8988T (cell line): ENCODE measurements at places on chromosomes 1 and 21.

- no peak for DNase-seq
Measured at GRCh38 chr21:15825700-15826099, 95.9 kb downstream of the USP25 start.

- no peak for DNase-seq
Measured at GRCh38 chr1:186838380-186839040, 9.8 kb downstream of the PLA2G4A start.

- no peak for DNase-seq
Measured at GRCh38 chr1:58005212-58005611, 541.3 kb downstream of the OMA1 start.

DNA sequence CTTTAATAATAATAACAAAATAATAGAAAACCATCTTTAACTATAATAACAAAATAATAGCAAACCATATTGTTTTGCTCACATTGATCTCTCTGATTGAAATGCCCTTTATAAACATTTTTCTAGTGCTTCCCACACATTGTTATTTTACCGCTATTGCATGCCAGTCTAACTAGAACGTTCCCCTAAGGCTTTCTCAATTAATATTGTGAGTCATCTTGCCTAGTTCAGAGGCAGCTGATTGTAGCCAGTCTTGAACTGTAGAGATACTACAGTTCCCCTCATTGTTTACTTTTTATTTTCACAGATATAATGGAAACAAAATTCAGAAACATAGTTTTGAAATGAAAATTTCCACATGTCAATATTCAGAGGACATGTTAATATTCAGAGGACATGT is 192.3 kb upstream of the ADGRL4 start:
- DNase-seq, result no peak

DNA sequence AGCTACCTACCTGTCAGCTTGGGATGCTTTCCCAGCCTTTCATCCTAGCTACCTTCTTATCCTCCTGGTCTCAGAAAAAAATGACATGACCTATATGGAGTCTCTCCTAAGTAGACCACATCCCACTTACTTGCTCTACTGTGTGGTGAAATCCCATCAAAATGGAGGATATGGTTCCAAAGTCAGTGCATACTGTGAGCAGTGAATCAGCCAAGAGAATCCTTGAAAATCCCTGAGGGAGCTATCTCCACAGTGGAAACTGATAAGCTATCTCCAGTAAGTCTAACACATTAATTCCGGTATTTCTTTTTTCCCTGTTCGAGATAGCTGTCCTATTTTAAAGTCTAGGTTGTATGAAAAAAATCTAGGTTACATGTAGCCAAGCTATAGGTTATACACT is 189.7 kb downstream of the FGGY start:
- DNase-seq, result no peak

DNA sequence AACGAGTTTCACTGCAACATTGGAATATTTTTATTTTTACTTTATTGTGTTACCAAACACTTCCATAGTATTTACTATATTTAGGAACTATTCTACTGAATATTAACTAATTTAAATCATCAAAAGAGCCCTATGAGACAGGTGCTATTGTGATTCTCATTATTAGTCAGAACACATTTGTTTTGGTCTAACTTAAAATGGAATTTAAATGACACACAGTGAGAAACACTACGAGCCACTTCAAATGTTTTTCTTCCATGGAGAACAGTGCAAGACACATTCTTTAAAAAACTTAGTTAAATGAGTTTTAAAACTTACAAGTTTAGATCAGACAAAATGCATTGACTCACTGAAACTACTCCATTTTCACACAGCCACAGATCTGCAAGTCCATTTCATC is 6.6 kb upstream of the TRAF3IP3 start:
- DNase-seq, result no peak

DNA sequence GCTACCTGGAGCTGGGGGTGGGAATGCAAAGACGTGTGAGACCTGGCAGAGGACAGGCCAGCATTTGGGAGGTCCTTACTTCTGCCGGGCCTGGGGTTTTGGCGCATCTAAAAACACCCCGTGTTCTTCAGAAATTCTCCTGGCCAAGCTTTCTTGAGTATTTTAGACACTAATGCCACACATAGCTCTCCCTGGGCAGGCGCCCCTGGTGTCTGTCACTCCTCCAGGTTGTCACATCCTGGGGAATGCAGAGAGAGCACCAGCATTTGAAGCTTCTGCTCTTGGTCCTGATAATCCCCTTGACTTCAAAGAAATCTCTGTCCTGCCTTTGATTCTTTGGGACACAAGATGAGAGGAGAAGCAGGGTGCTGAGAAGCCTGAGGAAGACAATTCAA is 6.0 kb downstream of the CAPN9 start:
- DNase-seq, result no peak

DNA sequence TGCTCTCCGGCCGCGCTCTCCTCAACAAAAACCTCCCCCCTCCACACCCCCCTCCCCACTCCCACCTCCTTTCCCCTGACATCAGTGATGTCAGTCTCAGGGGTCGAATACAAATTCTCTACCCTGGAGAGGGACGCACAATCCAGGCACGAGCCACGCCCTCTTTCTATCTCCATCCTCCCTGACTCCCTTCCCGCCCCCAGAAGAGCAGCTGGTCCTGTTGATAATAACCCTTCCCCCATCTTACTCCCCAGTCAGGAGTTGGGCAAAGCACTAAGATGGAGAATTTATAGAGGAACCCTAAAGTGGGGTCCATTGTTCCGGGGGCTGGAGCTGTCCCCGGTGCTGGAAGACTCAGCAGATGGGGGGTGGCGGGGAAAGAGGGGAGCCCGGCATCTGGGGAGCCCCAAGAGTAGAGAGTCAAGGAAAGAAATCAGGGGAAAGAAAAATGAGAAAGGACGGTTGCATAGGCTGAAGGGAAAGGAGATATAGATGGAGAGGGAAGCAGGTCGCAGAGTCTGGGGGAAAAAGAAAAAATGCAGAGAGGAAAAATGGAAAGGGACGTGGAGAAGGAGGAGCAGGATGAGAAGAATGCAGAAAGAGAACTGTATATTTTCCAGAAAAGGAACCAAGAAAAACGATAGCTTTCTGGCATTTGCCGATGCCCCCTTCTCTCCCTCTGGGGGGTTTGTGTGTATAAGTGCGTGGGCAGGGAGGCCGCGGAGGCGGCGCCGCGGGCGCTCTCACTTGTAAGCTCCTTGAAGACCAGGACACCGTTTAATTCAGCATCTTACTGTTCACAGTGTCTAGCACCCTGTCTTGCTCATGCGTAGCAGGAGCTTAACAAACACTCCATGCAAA is at the start of gene CELF3:
CELF3 (minus strand) TSS at position 33 of the 861 bp plus-strand sequence. CDS start 783 bp downstream, outside the sequence.
- DNase-seq, result peak; percentile 41

DNA sequence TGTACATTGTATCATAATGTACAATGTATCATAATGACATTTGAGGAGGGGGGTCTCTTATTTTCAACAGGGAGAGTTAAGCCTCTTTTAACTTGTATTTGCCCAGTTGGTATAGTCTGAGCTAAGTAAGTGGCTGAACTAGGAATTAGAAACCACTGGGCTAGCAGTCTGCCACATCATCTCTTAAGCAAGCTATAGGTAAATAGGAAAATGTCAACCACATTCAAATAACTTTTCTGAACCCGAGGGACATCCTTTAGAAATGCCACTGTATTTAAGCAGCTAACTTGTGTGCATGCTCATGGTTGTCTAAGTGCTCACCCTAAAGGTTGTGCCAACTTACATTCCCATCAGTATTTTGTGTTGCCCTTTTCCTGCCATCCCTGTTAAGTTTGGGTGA is 35.5 kb upstream of the ASB17 start:
- no peak for DNase-seq

DNA sequence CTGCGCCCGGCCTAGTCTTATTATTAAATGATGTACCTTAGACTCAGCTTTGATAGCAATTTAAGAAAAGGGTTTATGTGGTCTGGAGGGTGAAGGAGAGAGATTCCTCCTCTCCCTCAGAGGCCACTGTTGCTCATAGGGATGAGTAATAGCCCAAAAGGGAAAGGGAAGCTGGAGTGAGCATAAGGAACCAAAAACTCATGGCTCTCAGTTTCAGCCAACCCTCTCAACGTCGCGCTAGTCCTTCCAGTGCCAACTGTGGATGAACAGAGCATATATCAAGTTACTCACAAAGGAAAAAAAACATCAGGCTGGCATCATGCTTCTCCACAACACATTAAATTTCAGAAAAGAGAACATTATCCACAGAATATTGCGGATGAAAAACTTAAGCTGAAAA is 8.3 kb upstream of the GPR89B start:
- DNase-seq, result no peak

DNA sequence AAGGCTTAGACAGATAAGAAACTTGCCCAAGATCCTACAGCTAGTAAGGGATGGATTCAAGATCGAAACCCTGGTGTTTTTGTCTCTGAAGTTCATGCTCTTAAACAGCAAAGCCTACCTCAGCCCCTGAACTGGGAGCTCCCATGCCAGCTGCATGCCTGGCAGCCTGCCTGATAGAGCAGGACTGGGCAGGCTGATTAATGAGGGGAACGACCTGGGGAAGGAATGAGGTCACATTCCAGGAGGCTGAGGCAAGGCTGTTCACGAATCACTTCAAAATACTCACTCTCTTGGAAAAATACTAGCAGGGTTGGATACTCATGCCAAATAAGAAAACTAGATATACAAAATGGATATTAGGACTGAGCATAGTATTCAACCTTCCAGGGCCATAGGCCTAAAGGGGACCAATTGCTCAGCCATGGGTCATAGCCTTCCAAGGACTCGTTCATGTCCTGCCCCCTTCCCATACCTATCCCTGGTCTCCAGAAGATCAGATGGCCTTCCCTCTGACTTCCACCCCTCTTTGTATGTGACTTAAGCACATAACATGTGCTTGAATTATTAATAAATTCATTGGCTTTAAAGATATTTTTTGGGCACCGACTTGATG is 15.6 kb upstream of the TACSTD2 start:
- no peak for DNase-seq

- DNase-seq, result no peak
Measured at GRCh38 chr1:233598891-233599541, 14.9 kb upstream of the KCNK1 start.

DNA sequence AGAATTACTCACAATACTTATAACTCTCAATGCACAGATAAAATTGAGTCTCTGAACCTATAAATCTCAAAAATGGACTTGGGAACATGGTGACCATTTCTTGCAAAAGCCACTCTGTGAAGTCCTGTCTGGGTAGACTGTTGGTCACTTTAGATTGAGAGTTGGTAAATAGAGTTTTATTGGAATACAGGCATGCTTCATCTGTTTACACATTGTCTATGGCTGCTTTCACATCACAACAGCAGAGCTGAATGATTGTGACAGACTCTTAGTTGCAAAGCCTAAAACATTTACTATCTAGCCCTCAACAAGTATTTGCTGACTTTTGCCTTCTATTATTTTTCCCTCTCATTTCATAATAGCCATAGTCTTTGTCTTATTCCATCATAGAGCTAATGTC is 24.1 kb upstream of the ASPM start:
- no peak for DNase-seq

DNA sequence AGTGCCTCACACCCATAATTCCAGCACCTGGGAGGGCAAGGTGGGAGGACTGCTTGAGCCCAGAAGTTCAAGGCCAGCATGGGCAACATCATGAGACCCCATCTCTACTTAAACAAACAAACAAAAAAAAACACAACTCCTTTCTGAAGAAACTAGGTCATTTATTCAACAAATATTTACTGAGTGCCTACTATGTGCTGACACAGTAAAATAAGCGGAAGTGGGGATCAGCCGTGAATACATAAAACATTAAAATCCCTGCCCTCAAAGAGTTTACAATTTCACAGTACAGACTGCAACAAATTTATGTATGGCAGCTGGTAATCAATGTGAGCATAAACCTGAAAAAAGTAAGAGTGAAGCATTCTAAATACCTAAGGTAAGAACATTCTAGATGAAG is 65.3 kb downstream of the TUT4 start:
- DNase-seq, result no peak

GRCh38 chr1:81725823-81726222 is 74.9 kb upstream of the ADGRL2 start:
- DNase-seq, result no peak

DNA sequence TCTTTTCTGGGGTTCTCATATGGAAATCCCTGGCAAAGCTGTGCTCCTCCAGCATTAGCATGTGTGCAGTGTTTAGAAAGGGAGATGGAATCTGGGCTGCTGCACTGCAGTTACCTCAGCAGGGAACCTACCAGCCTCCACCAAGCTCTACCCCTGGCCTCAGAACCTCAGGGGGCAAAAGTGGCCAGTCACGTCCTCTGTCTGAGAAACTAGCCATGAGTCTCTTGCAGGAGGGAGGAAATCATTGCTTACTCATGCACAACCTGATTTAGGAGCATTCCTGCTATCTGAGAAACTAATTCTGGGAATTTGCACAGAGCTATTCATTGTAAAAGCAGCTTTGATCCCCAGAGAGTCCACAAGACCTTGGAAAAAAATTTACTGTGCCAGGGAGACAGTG is 80.6 kb upstream of the IPO9 start:
- DNase-seq, result no peak

GRCh38 chr21:23811805-23812204 is 1795.5 kb downstream of the MRPL39 start:
- DNase-seq, result no peak

- DNase-seq, result no peak
Measured at GRCh38 chr1:64590316-64590715, 120.4 kb downstream of the CACHD1 start.

- peak; percentile 43 for DNase-seq
Measured at GRCh38 chr21:41932191-41932575, 21.6 kb downstream of the C2CD2 start.

GRCh38 chr1:156813750-156814570 is 2.7 kb downstream of the SH2D2A start:
- DNase-seq, result no peak

DNA sequence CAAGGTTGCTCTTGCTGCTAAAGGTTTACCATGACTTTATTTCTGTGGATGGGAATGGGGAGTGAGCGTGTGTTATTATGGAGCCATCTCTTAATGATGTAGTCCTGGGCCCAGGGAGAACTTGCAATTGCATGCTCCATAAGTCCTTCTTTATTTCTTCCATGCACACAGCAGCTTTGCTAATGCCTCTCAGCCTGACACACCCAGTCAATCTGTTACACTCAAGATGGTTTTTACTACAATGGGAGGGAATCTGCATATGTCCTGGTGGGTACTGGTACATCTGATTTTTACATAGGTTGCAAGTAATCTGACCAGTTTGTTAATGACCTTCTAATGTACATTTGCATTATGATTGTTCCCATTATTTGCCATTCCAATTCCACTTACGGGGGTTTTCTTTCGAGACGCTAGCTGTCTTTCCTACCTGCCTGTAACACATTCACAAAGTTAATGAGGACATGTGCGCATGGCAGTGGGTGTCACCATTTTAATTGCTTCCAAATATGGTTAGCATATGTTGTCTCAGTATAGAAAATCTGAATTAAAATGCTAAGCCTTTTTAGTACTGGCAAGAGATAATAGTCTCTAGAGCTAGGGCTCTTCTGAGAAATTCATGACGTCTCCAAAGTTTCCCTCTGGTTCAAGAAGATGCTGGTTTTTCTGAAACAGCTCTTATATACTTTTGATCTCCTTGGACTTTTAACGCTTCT is 188.2 kb downstream of the GRIK1 start:
- no peak for DNase-seq

DNA sequence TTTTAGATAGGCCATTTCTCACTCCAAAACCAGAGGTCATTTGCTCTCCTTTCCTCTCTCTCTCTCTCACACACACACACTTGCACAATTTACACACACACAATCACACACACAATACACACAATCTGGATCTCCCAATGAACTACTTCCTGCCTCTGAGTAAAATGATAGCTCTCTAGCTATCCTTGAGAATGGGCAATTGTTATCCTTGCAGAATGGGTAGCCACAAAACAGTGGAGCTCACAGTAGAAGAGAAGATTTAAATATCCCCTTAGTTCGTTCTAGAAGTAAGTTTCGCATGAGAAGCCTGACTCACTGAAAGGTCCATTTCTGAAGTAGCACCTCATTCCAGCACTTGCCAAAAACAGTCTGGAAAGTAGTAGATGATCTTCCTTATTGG is 17.6 kb downstream of the PALMD start:
- DNase-seq, result no peak
